Kidney epithelial cell (primary cell): ENCODE measurements at places on chromosomes 2 and 18. TPM values are rescaled to one million over a fixed set of nuclear protein-coding genes. Genes with fewer than 3 reads are reported as not detected.

- DNase-seq, result no peak
Measured at GRCh38 chr18:1383465-1383864, 478.8 kb downstream of the ADCYAP1 start.

GRCh38 chr2:112712903-112713584, 7.8 kb upstream of the NT5DC4 start:
- no peak for DNase-seq

- DNase-seq, result no peak
Measured at GRCh38 chr2:25790074-25790790, 88.1 kb downstream of the ASXL2 start.

The TMEM178A gene
- 1.7 and 2.8 TPM in 2 replicates for total RNA-seq

DNA sequence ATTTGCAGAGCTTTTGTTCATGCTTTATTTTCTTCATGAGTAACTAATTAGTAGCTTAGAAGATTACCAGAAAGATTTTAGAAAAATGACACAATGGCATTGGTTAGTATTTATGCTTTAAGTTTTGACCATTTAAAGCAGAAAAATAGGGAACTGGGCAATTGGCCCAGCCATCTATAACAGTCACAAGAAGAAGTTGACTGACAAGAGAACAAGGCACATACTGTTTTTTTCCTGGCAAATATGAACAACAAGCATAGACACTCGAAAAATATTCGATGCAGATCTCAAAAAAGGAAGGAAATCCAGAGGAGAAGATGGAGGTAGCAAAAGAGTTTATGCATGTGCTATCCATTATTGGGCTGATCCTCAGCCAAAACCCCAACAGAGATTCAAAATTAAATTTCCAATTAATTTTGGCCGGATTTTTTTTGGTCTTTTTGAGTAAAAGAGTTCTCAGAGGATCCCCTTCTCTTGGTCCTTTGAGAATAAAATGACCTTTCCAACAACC, 200.8 kb upstream of the SLC35G4 start:
- DNase-seq, result no peak
